ENCODE measurements at places on chromosomes 2 and 18. TPM values are rescaled to one million over a fixed set of nuclear protein-coding genes. Genes with fewer than 3 reads are reported as not detected.
A peak's percentile ranks its signal among the peaks of the same experiment; 100 is the strongest.

DNA sequence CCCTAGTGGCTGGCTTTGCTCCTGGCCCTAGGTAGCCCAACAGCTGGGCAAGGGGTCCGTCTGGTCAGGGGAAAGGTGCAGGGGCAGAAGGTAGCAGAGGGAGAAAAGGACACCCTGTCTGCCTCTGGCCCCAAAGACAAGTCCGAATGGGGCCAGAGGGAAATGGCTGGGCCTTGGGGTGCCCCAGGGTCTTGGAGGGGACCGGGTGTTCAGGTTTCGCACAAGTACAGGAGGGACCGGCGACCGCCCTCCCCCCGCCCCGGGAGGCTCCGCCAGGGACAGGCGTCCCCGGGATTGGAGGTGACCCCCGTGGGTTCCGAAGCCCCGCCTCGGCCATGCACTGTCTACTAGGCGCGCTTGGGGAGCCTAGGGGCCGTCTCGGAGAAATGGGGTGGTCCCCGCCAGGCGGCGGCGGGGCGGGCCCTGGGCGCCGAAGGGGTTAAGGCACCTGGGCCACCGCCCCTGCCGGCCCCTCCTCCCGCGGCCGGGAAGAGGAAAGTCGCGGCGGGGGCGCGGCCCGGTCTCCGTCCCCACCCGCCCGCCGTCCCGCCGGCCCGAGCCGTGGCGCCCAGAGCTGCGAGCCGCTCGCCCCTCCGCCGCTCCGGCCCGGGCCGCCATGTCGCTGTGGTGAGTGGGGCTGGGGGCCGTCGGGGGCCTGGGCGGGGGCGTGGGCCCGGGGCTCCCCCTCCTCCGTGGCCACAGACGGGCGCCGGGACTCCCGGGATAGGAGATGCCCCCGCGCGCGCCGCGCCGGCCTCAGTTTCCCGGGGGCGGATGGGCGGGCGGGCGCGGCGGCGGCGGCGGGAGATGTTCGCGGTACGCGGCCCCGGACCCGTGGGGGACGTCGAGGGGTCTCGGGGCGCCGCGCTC is at the start of gene B3GNT7:
B3GNT7 (plus strand) TSS at position 523 of the 870 bp plus-strand sequence; CDS start at position 617, 94 bp downstream.
- DNase-seq = no peak
- no peaks in the 10 kb centered on the region for H3K36me3 ChIP-seq
- H3K4me1 ChIP-seq = peaks cover 29% of the 10 kb centered on the region
- peak within 1 kb of the TSS; percentile 52 for H3K4me3 ChIP-seq

GRCh38 chr2:11873356-11874154 is 127.1 kb downstream of the LPIN1 start:
- H3K27ac ChIP-seq = no peak overlapping the region
- H3K4me1 ChIP-seq = no peaks in the 10 kb centered on the region
- H3K36me3 ChIP-seq = no peaks in the 10 kb centered on the region
- DNase-seq = no peak

DNA sequence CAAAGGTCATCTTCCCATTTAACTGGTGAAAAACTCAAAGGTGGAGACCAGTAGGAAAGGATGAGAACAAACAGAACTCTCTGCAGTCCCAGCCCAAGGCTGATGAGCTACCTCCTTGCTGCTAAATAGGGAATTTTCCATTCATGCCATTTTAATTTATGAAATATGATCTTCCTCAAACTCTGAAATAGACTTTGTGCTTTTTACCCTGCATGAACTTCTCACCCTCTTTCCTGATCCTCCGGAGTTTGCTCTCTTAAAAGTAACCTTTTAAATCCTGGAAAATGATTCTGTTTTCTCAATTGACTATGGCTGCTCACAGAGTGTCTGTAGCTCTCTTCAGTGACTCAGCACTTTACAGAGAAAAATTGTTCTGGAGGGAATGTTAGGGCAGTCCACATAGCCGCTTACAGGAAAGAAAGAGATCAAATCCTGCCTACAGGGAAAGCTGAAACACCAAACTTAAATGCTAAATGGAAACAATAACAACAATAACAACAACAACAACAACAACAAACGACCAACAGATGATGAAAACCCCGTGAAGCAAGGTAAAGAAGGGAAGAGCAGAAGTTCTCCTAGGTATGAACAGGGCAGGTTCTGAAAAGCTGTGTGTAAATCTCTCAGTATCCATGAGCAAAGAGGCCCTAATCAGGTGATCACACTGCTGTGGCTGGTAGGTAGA is 79.8 kb upstream of the SESTD1 start:
- H3K4me3 ChIP-seq = no peak overlapping the region
- no peak for DNase-seq
- peaks cover 7% of the 10 kb centered on the region for H3K4me1 ChIP-seq
- H3K27ac ChIP-seq = no peak overlapping the region

Gene HOXD13
- not detected for total RNA-seq

DNA sequence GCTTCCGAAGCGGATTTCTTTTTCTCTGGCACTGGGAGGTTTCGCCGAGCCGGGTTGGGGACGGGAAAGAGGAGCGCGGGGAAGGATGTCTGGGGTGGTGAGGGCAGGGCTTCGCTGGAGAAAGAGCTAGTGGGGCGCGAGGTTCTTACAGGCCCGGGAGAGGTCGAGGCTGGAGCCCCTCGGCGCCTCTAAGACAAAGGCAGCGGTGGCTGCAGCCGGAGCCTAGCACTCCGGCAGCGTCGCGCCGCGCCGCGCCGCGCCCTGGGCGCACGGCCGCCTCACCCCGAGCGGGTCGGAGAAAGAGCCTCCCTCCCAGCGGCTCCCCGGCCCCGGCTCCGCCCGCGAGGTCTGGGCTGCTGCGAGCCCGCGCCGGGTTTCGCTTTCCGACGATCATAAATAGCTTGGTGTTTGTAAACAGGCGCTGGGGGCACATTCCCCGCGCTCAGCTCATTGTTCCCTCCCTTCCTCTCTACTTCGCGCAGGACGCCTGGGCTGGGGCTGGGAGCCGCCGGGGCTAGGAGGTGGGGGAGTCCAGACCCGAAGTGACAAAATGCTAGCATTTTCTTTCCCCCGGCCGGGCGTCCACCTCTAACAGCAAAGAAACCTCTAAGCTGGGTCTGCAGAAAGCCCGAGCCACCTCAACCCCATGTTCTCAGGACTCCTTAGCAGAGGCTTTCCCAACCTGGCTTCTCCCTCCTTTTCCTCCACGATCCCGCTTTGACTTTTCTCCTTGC is 813 bp upstream of the MEIS1 start:
- DNase-seq = no peak
- no peaks in the 10 kb centered on the region for H3K27me3 ChIP-seq
- no peaks in the 10 kb centered on the region for H3K36me3 ChIP-seq
- H3K4me1 ChIP-seq = no peaks in the 10 kb centered on the region

Gene RGPD4
- 0.07 TPM for total RNA-seq

- no peak for DNase-seq
- H3K27ac ChIP-seq = no peak overlapping the region
- no peaks in the 10 kb centered on the region for H3K36me3 ChIP-seq
- no peaks in the 10 kb centered on the region for H3K27me3 ChIP-seq
- H3K4me3 ChIP-seq = no peak overlapping the region
These were observed 95.1 kb upstream of the SALL3 start for GRCh38 chr18:78884502-78884901.

GRCh38 chr2:157831573-157832315 is 44.4 kb downstream of the ACVR1 start:
- peaks cover 19% of the 10 kb centered on the region for H3K4me1 ChIP-seq
- peak overlapping the region; percentile 52 for H3K27ac ChIP-seq
- H3K36me3 ChIP-seq = no peaks in the 10 kb centered on the region

DNA sequence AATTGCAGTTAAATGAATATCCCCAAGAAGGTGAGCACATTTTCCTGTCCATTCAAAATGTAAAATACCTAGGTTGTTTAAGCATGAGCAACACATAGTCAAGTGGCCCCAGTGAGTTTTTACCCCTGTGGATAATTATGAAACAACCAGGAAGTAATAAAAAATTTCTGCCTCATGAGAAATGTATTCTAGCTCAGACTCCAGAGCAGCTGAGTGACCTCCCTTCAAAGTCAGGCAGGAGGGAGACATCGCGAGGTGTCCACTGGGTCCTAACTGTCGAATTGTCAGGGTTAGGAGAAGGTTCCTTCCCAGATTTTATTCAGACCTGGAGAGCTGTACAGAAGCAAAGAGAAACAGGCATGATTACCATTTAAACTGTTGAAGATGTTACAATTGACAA is 416.6 kb upstream of the SMIM21 start:
- no peaks in the 10 kb centered on the region for H3K4me1 ChIP-seq
- no peaks in the 10 kb centered on the region for H3K27me3 ChIP-seq
- DNase-seq = no peak
- H3K36me3 ChIP-seq = no peaks in the 10 kb centered on the region

- H3K27ac ChIP-seq = no peak overlapping the region
- no peak overlapping the region for H3K4me3 ChIP-seq
- no peaks in the 10 kb centered on the region for H3K27me3 ChIP-seq
- peaks cover 60% of the 10 kb centered on the region for H3K36me3 ChIP-seq
These were observed 27.0 kb downstream of the FHL2 start for GRCh38 chr2:105371810-105372209.

DNA sequence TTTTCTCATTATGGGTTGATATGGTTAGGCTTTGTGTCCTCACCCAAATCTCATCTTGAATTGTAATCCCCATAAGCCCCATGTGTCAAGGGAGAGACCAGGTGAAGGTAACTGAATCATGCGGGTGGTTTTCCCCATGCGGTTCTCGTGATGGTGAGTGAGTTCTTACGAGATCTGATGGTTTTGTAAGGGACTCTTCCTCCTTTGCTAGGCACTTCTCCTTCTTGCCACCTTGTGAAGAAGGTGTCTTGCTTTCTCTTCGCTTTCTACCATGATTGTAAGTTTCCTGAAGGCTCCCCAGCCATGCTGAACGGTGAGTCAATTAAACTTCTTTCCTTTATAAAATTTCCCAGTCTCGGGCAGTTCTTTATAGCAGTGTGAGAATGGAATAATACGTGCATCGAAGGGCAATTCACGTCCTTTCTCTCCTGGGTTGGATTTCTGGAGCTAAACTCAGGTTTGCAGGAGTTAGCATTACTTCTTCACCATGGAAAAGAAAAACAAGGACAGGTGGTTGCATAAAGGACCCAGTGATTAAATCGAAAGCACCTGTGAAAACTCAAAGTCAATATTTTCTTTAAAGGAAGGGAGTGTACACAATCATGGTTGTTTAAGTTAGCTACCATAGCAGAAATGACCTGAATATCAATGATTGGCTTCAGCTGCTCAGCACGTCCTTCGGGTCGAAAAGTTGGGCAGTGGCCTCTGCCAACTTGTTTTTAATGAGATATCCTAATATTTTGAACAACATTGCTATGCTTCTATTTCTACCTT is 54.1 kb downstream of the CDC42EP3 start:
- no peak overlapping the region for H3K27ac ChIP-seq
- no peaks in the 10 kb centered on the region for H3K27me3 ChIP-seq
- H3K4me1 ChIP-seq = no peaks in the 10 kb centered on the region

DNA sequence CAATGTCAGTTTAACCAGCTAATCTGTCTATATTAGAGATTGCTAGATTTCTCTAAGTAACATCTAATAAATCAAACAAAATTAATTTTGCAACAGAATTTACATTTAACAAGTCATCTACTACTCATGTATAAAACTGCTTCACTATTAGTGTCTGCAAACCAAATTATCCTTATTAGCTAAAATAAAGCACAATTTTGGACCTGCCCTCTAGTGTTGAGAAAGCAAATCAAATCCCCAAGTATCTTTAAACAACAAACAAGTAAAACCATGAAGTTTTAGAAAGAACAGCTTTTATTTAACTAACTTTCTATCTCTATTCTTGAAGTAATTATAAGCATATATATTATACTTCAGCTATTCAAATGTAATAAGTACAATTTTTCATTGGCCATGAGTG is 113.1 kb upstream of the SP3 start:
- no peak overlapping the region for H3K4me3 ChIP-seq
- no peaks in the 10 kb centered on the region for H3K4me1 ChIP-seq
- H3K27me3 ChIP-seq = no peaks in the 10 kb centered on the region
- no peak for DNase-seq
- no peaks in the 10 kb centered on the region for H3K36me3 ChIP-seq

Gene APLF
- total RNA-seq = 1.6 TPM

- H3K4me1 ChIP-seq = peaks cover 63% of the 10 kb centered on the region
- peak overlapping the region; percentile 91 for H3K27ac ChIP-seq
- H3K27me3 ChIP-seq = no peaks in the 10 kb centered on the region
- no peak for DNase-seq
- H3K4me3 ChIP-seq = peak overlapping the region; percentile 89
These were observed 3.7 kb downstream of the PCGF1 start for GRCh38 chr2:74503506-74504475.

DNA sequence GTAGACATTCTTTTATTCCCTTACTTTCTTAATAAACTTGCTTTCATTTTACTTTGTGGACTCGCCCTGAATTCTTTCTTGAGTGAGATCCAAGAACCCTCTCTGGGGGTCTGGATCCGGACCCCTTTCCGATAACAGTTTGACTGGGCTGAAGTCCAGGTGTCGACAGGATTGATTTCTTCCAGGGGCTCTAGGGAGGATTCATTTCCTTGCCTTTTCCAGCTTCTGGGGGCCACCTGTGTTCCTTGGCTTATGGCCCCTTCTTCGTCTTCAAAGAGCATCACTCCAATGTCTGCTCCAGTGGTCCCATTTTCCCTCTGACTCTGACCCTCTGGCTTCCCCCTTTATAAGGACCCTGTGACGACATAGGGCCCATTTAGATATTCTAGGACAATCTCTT is 67.5 kb downstream of the COPS8 start:
- no peaks in the 10 kb centered on the region for H3K4me1 ChIP-seq
- no peaks in the 10 kb centered on the region for H3K36me3 ChIP-seq
- H3K4me3 ChIP-seq = no peak overlapping the region
- DNase-seq = no peak

Gene SPC25
- 29.8 TPM for total RNA-seq

GRCh38 chr2:189191766-189192165 is 12.2 kb upstream of the COL5A2 start:
- H3K27me3 ChIP-seq = no peaks in the 10 kb centered on the region
- DNase-seq = no peak
- no peak overlapping the region for H3K27ac ChIP-seq
- no peak overlapping the region for H3K4me3 ChIP-seq

GRCh38 chr2:127909019-127909418 is 23.3 kb upstream of the AMMECR1L start:
- DNase-seq = peak; percentile 38
- H3K36me3 ChIP-seq = no peaks in the 10 kb centered on the region
- no peak overlapping the region for H3K4me3 ChIP-seq
- H3K4me1 ChIP-seq = no peaks in the 10 kb centered on the region
- H3K27me3 ChIP-seq = no peaks in the 10 kb centered on the region
- H3K27ac ChIP-seq = no peak overlapping the region

GRCh38 chr2:28568533-28568932 is 72.7 kb downstream of the PLB1 start:
- no peak for DNase-seq
- H3K4me3 ChIP-seq = no peak overlapping the region
- no peaks in the 10 kb centered on the region for H3K36me3 ChIP-seq
- H3K4me1 ChIP-seq = no peaks in the 10 kb centered on the region
- no peaks in the 10 kb centered on the region for H3K27me3 ChIP-seq
- no peak overlapping the region for H3K27ac ChIP-seq
